Endodermal cell (in vitro differentiated cells): ENCODE measurements at places on chromosomes 16 and 17. TPM values are rescaled to one million over a fixed set of nuclear protein-coding genes. Genes with fewer than 3 reads are reported as not detected.
A peak's percentile ranks its signal among the peaks of the same experiment; 100 is the strongest.

DNA sequence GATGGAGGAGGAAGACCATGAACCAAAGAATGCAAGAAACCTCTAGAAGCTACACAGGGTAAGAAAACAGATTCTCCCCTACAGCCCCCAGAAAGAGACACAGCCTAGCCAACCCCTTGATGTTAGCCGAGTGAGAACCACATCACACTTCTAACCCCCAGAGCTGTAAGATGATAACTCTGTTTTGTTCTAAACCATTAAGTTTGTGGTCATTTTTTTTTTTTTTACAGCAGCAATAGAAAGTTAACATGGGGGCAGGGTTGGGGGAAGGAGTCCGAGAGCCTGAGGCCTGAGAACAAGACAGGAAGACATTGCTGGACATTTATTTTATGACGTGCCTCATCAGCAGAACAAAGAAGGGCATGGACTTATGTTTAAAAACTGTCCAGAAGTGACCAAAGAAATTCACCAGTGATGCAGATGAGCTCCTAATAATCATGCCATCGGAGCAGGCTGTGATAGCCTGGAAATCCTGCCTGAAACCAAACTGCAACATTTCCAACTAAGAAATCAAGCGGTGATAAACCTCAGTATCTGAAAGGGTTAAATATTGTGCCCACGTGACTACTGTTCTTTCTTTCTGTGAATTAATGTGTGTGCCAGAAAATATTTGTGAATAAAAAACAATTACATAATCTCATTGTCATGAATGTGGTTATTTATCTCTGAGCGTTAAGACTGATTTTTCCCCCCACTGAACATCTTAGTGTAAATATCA, 1.1 kb downstream of the ABCA9 start:
- H3K27ac ChIP-seq: no peak overlapping the region
- DNase-seq: no peak
- no peaks in the 10 kb centered on the region for H3K36me3 ChIP-seq
- H3K4me1 ChIP-seq: no peaks in the 10 kb centered on the region
- no peak overlapping the region for H3K4me3 ChIP-seq
- H3K27me3 ChIP-seq: peaks cover 32% of the 10 kb centered on the region

DNA sequence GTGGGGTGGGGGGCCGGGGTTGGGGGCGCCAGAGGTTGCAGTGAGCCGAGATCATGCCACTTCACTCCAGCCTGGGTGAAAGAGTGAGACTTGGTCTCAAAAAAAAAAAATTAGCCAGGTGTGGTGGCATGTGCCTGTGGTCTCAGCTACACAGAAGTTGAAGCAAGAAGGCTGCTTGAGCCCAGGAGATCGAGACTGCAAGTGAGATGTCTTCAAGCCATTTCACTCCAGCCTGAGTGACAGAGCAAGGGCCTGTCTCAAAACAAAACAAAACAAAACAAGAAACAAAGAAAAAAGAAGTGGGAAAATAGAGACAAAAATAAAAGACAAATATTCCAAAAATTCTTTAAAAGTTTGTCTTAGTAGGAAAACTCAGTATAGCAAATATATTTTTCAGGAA, 135.1 kb upstream of the CORO6 start:
- no peak for DNase-seq
- H3K4me3 ChIP-seq: no peak overlapping the region
- no peak overlapping the region for H3K27ac ChIP-seq

DNA sequence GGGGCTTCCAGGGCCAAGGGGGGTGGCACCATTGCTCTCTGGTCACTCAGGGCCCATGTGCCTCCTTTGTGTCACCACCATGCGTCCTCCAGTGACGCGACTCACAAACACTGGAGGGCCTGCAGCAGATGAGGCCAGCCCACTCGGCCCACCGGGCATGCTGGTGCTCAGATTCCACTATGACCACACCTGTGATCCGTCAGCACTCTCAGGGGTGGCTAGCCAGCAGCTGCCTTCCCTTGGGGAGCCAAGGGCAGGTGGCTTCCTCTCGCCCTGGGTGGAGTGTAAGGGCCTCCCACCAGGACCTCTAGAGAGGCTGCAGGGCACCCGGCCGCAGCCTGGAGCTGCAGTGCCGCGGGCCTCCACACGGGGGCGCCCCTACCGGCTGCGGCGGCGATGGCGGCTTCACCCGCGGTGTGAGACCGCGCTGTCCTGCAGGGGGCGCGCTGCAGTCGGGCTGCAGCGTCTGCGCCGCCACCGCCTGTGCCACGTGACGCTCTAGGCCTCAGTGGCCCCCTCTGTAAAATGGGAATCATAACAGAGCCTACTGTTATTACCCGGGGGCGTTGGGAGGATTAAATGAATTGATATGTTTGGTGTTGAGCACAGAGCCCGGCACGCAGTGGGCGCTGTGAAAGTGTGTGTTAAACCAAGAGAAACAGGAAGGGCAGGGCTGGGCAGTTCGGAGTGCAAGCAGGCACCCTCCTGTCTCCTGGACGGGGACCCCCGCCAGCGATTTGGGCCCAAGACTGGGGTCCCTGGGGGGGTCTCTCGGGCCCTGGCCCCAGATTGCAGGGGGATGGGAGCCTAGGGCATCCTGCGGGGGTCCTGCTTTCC, 192.4 kb upstream of the GSE1 start:
- no peak overlapping the region for H3K27ac ChIP-seq
- no peak overlapping the region for H3K4me3 ChIP-seq
- no peaks in the 10 kb centered on the region for H3K27me3 ChIP-seq
- DNase-seq: peak; percentile 91
- no peaks in the 10 kb centered on the region for H3K4me1 ChIP-seq

DNA sequence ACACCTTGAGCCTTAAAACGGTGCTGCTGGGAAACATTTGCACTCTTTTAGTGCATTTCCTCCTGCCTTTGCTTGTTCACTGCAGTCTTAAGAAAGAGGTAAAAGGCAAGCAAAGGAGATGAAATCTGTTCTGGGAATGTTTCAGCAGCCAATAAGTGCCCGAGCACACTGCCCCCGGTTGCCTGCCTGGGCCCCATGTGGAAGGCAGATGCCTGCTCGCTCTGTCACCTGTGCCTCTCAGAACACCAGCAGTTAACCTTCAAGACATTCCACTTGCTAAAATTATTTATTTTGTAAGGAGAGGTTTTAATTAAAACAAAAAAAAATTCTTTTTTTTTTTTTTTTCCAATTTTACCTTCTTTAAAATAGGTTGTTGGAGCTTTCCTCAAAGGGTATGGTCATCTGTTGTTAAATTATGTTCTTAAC, 4.4 kb downstream of the SOX9 start:
- peak; percentile 69 for DNase-seq
- H3K4me1 ChIP-seq: peaks cover 1% of the 10 kb centered on the region
- H3K27ac ChIP-seq: no peak overlapping the region
- H3K27me3 ChIP-seq: peaks cover 45% of the 10 kb centered on the region

GRCh38 chr16:2846511-2847310, 11.3 kb downstream of the PRSS22 start:
- H3K4me3 ChIP-seq: peak overlapping the region; percentile 40
- no peaks in the 10 kb centered on the region for H3K36me3 ChIP-seq
- H3K27me3 ChIP-seq: peaks cover 5% of the 10 kb centered on the region
- peak; percentile 43 for DNase-seq

DNA sequence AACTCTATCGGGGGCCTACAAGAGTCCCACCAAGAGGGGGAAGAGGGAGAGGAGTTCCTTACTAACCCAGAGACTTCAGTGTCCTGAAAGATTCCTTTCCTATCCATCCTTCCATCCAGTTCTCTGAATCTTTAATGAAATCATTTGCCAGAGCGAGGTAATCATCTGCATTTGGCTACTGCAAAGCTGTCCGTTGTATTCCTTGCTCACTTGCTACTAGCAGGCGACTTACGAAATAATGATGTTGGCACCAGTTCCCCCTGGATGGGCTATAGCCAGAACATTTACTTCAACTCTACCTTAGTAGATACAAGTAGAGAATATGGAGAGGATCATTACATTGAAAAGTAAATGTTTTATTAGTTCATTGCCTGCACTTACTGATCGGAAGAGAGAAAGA, 70.0 kb downstream of the CDK12 start:
- H3K36me3 ChIP-seq: peaks cover 69% of the 10 kb centered on the region
- H3K27me3 ChIP-seq: no peaks in the 10 kb centered on the region
- DNase-seq: no peak

DNA sequence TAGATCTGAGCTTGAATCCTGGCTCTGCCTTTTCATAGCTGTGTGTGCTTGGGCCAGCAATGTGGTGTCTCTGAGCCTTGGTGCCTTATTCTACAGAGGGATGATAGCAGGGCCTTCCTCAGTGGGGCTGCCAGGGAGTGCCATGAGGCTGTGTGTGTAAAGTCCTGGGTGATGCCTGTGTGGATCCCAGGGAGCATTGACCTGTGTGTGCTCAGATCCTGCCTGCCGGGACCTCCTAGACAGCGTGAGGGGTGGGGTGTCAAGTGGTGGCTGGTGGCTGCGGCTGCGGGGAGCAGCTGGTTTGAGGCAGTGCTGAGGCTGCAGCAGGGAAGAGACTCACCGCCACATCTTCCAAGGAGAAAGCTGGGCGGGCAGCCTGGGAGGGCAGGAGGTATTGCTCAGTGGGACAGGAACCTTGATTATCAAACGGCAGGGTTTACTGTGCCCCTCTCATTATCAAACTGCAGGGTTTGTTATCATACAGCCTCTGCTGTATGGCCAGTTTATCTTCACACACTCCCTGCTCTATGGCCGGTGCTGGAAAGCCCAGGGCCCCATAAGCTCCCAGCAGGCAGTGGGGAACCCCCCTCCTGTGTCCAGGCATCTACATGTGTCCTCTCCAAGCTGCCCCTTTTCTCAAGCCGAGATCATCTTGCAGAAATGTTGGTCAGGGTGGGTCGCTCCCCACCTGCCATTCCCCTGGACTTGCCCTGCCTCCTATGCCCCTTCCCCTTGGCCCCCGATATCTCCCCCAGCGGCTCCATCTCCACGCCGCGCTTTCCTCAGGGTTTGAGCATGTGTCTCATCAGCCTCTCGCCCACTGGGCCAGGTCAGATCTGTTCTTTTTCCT, 3.1 kb upstream of the ADCY7 start:
- H3K27ac ChIP-seq: no peak overlapping the region
- H3K4me3 ChIP-seq: no peak overlapping the region
- H3K4me1 ChIP-seq: peaks cover 3% of the 10 kb centered on the region
- H3K36me3 ChIP-seq: no peaks in the 10 kb centered on the region

DNA sequence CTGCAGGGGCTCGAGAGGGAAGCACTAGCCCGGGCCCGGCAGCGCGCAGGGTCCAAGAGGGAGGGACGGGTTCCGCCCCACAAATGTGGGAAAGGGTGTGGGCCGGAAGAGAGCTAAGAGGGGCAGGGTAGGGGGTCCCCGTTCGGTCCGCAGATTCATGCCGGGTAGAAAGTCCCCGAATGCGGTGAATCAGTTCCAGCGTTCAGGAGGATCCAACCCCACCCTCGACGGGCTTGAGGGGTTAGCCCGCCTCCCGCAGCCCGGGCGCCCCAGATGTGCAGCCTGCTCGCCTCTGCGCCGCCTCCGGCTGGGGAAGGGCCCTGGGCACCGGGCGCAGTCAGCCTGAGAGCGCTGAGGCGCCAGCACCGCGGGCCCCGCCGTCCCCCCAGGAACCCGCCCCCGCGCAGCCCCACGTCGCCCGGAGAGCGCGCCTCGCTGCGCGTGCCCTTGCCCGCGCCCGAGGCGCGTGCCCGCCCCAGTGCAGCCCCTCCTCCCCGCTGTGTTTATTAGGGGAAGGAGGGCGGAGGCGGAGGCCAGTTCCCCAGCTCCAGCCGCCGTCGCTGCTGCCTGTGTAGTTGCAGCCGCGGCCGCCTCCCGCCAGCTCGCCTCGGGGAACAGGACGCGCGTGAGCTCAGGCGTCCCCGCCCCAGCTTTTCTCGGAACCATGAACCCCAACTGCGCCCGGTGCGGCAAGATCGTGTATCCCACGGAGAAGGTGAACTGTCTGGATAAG, at the start of gene LASP1:
Gene LASP1 (plus strand): TSS at position 533 of the 733 bp plus-strand sequence. CDS start 132 bp downstream, at position 665.
- H3K4me1 ChIP-seq: peaks cover 11% of the 10 kb centered on the region
- peaks cover 31% of the 10 kb centered on the region for H3K36me3 ChIP-seq
- peak within 1 kb of the TSS; percentile 84 for H3K27ac ChIP-seq
- peak within 1 kb of the TSS; percentile 93 for H3K4me3 ChIP-seq

GRCh38 chr17:21004016-21004930, 38.5 kb downstream of the USP22 start:
- no peak for DNase-seq
- H3K4me3 ChIP-seq: no peak overlapping the region
- H3K36me3 ChIP-seq: peaks cover 99% of the 10 kb centered on the region
- no peak overlapping the region for H3K27ac ChIP-seq
- peaks cover 14% of the 10 kb centered on the region for H3K4me1 ChIP-seq

GRCh38 chr17:82177761-82178498, 34.7 kb downstream of the CCDC57 start:
- H3K36me3 ChIP-seq: peaks cover 19% of the 10 kb centered on the region
- DNase-seq: no peak
- no peak overlapping the region for H3K4me3 ChIP-seq
- peaks cover 12% of the 10 kb centered on the region for H3K4me1 ChIP-seq

DNA sequence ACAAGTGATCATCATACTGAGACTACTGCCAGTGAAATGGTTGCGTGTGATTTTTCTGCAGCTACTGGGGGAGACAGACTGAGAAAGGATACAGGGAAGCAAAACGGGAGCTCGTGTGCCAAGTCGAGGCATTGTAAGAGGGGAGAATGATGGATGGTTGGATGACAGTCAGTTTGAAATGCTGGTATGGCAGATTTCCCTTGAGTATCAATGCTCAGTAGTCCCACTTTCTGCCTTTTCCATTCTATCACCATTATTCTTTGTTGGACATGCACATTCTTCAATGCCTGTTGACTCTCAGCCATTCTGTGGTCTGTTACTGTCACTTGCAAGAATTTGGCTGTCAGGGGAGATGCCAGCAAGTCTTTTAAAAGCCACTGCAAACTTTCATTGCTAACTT, 510.6 kb upstream of the RBFOX1 start:
- no peak overlapping the region for H3K4me3 ChIP-seq
- H3K27ac ChIP-seq: no peak overlapping the region

DNA sequence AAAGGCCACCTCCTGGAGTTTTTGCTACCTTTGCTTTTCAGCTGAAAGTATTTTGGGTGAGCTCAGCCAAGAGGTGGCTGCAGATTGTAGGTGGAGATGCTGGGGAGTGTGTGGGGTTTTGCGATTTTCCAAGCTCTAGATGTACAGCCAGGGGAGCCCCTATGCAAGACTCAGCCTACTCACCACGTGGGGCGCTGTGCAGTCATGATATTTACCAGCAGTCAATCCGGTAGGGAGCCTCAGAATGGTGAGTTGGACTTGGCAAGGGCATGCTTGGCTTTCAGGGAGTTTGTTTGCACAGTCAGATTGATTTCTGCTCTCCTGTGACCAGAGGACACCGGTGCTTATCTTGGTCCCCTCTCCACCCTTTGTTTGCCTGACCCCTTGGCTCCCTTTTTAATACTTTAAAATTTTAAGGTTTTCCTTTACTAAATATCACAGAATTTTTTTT, 175.3 kb downstream of the UTP18 start:
- H3K4me3 ChIP-seq: no peak overlapping the region
- peaks cover 2% of the 10 kb centered on the region for H3K4me1 ChIP-seq
- H3K27me3 ChIP-seq: no peaks in the 10 kb centered on the region
- peak; percentile 90 for DNase-seq
- H3K36me3 ChIP-seq: no peaks in the 10 kb centered on the region
- no peak overlapping the region for H3K27ac ChIP-seq

FBXW10 gene
- not detected in 2 replicates for total RNA-seq

NPIPA8 gene
- 0.99 to 1.4 TPM (median 1.1 TPM) in 3 replicates for total RNA-seq

PIEZO1 gene
- total RNA-seq: 79.3 to 104 TPM (median 84.1 TPM) in 3 replicates
